ENCODE measurements at places on chromosomes 1 and 21.

GRCh38 chr1:8651236-8651890, 166.1 kb downstream of the RERE start:
- DNase-seq: no peak

DNA sequence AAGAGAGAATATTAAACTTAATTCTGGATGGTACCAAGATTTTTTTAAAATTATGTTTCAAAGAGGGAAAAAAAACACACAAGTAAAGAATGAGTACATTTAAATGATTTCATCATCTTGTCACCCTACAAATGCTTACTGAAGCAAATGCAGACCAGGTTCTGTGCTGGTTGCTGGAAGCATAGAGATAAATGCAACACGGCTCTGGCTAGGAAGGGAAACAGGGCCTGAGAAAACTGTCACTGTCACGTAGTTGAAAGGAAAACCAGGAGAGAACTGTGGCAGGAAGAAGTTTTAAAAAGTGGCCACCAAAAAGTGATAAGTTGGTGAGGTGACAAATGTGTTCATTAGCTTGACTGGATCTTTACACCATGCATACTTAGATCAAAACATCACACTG, 336.9 kb upstream of the NFIA start:
- DNase-seq: no peak

- no peak for DNase-seq
Observed at GRCh38 chr1:89206373-89206772, 7.6 kb upstream of the GBP4 start.

DNA sequence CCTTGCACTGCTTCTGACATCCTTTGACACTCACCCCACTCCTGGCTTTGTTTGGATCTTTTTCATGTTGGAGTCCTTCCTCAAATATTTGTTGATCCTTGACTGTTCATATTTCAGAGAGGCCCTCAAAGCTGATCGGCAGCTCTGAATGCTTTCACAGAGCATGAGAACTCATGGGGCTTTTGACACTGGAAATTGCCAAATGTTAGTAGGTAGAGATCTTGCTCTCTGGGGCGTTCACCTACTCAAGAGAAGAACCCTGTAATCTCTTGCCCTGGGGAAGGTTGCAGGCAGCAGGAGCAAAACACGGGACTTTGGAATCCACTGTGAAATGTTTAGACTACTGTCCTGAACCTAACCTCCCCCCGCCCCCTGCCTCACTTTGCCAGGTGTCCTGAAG, 67.4 kb upstream of the STUM start:
- no peak for DNase-seq

DNA sequence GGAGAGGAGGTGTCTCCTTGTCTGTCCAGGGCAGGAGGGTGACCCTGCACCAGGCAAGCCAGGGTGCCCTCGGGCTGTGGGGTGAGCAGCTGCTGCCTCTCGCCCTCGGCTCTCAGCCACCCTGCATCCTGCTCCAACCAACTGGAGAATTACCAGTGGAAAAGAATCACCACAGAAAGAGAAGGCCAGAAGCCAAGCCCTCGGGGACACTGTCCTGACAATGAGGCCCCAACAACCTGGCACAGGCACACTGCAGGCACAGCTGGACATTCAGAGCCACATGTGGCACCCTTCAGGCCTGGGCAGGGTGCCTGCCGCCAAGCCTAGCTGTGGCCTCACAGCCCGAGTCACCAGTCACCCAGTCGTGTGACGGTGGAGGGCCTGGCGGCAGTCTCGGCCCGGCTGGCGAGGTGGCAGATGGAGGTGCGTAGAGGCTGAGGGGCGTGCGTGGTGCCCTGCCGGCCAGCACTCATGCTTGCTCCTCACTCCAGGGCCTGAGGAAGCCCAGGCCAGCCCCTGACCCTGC, 12.0 kb downstream of the MEGF6 start:
- DNase-seq: no peak

- DNase-seq: no peak
Observed at GRCh38 chr1:20089328-20090077, 19.5 kb downstream of the PLA2G5 start.

- DNase-seq: no peak
Observed at GRCh38 chr1:74504933-74505512, 7.4 kb downstream of the LRRC53 start.

DNA sequence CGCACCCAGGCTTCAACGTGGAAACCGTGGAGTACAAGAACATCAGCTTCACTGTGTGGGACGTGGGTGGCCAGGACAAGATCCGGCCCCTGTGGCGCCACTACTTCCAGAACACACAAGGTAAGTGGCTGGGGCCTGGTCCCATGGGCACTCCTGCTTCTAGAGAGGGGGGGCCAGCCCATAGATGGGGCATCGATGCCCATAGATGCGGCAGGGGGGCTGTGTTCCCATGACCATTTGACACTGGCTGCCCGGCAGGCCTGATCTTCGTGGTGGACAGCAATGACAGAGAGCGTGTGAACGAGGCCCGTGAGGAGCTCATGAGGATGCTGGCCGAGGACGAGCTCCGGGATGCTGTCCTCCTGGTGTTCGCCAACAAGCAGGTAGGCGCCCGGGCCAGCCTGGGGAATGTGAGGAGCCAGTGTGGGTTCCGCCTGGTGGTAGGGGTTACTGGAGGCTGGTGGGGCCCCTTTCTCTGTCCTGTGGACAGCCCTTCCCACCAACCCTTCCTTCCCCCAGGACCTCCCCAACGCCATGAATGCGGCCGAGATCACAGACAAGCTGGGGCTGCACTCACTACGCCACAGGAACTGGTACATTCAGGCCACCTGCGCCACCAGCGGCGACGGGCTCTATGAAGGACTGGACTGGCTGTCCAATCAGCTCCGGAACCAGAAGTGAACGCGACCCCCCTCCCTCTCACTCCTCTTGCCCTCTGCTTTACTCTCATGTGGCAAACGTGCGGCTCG, 5.6 kb downstream of the C1orf35 start:
- no peak for DNase-seq

GRCh38 chr1:40851643-40852042, 10.5 kb downstream of the CITED4 start:
- DNase-seq: no peak

- no peak for DNase-seq
Observed at GRCh38 chr1:229234870-229235472, 35.9 kb upstream of the RAB4A start.

DNA sequence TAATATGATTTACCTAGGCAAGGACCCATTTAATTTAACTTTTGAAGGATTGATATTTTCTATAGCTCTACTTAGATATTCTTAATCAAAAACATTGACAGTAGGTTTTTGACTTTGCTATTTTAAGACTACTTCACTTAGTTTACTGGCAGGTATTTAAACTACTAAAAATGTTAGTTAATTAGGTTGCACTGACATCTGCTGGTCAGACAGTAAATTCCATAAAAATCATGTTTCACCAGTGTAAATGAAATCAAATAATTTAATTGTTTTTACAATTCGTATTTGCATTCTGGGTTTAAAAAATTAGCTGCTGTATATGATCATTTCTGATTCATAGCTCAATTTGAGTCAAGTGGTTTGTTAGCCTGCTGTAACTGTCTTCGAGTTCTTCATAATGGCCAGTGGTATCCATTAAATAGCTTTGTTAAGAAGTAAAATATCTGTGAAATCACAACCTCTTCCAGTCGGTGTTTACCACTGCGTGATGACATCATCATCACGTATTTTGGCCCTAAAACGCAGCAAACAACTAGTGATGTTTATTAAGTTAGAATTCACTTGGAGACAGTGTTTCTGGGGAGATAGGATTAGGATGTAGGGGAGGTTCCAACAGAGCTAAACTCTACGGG, 26.2 kb downstream of the EXTL2 start:
- DNase-seq: no peak
